ENCODE measurements at places on chromosomes 1 and 21.

DNA sequence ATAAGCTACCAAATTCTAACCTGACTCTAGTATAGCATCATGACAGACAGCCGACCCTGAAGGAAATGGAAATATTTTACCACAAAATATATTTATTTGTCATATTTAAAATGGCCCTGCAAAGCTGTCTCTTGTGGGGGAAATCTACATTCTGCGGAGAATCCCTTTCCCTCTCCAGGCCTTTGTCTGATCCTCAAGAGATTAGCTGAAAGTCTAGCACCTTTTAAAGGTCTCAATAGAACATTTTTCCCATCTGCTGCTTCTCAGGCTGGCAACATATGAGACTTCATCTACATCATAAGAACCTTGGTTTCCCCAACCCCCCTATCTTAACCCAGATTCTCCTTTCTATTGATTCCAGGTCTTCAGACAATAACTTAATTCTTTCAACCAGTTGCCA lies 1.7 kb upstream of the OR11L1 start:
- no peak for DNase-seq

- no peak for DNase-seq
Observed at GRCh38 chr1:181179279-181179986, 90.9 kb downstream of the IER5 start.

DNA sequence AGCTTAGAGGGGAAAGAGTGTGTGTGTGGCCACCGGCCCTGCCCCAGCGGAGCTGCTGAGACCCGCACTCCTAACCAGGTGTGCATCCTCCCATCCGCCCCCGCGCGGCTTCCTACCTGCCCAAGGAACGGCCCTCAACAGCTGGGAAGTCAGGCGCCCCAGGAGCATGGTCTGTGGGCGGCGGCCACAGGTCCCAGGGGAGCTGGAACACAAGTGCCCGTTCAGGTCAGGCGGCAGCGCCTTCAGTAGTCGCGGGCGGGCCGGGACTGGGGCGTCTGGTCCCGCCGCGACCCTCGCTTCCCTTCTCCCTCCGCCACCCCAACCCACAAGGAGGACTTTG lies 448 bp downstream of the AURKAIP1 start:
- peak; percentile 47 for DNase-seq

- no peak for DNase-seq
Observed at GRCh38 chr1:236720611-236721010, 34.3 kb downstream of the ACTN2 start.

DNA sequence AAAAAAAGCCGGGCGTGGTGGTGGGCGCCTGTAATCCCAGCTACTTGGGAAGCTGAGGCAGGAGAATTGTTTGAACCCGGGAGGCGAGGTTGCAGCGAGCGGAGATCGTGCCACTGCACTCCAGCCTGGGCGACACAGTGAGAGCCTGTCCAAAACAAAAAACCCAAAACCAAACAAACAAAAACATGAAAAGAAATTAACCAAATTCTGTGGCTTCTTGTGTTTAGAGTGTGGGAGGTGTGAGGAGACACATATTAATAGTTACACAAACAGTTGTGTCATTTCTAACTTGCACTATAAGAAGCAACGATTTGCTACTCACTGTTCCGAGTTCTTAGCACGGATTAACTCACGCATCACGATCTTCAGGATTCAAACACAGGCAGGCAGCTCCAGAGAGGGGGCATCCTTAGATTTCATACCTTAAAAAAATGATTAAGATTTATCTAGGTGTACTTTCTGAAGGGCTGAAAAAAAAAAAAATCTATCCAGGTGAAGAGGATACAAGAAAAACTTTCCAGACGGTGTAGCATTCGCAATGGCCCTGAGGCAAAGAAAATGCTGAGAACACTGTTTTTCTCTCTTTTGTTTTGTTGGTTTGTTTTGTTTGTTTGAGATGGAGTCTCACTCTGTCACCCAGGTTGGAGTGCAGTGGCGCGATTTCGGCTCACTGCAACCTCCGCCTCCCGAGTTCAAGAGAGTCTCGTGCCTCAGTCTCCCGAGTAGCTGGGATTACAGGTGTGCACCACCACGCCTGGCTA lies 713 bp upstream of the HMGCL start:
- no peak for DNase-seq

DNA sequence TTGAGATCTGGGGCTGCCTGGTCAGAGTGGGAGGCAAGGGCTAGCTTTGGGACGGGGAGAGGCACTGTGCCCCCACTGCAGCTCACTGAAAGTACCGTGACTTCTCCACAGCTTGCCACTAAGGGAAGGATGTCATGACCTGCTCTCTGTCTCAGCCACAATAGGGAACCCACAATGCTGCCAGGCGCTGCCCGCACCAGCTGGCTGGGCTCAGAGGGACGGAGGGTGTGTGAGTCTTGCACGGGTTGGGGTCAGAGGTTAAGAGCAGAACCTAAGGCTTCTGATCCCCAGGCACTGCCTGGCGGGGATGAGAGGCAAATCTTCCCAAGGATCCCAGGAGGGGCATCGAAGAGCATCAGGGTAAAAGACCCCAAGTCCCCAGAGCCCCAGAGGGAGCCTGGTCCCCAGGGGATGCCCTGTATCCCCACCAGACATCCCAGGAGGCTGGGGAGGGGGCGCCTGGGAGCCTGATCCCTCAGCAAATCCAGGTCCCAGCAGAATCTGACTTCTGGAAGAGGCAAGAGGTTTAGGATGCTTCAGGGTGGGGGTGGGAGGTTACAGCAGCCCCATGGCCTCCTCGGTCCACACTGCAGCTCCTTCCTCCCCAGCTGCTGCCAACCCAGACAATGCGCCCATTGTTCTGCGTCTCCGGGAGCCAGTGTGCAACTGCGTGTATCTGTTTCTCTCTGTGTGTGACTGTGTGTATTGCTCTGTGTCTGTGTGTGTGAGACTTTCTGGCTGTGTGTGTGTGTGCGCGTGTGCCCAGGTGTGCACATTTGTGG lies 2.0 kb upstream of the MARCKSL1 start:
- DNase-seq: peak; percentile 88

DNA sequence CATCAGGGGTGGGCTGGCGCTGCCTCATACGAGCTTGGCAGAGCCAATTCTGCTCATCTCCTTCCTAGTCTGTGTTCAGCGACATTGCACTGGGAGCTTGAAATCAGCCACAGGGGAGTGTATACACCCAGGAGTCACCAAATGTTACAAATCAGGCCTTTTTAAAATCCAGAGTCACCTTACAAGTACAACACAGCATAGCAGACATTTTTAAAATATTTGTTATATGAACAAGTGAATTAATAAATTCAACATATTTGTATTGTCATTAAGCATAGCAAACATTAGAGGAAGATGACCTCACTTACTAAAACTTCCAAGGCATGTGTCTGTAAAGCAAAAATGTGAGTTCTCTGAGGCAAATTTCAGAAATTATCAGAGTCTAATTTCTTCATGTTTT lies 210.0 kb downstream of the HLX start:
- DNase-seq: no peak

DNA sequence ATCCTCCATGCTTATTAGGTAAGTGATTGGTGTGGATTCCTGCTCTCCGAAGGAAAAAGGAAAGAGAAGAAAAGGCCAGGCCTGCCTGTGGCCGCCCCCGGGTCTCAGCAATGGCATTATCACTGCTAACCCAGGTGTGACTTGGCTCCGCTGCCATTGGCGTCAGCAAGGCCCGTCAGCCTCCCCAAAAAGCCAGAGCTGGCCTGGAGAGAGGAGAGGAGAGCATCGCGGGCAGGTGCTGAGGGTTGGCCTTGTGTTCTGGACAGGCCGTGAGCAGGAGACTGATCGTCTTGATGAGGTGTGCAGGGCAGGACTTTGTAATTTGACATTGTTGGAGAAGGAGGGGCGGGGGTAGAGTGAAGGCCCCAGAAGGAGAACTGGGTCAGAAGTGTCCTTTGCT lies 186.4 kb downstream of the CAMTA1 start:
- DNase-seq: no peak

- peak; percentile 31 for DNase-seq
Observed at GRCh38 chr1:62295921-62296491, 23.2 kb downstream of the KANK4 start.

- DNase-seq: no peak
Observed at GRCh38 chr1:21951226-21951870, 14.2 kb upstream of the HSPG2 start.

- peak; percentile 92 for DNase-seq
Observed at GRCh38 chr1:25232866-25233784, 823 bp upstream of the SYF2 start.

- DNase-seq: no peak
Observed at GRCh38 chr1:208225954-208226937, 17.9 kb downstream of the PLXNA2 start.

DNA sequence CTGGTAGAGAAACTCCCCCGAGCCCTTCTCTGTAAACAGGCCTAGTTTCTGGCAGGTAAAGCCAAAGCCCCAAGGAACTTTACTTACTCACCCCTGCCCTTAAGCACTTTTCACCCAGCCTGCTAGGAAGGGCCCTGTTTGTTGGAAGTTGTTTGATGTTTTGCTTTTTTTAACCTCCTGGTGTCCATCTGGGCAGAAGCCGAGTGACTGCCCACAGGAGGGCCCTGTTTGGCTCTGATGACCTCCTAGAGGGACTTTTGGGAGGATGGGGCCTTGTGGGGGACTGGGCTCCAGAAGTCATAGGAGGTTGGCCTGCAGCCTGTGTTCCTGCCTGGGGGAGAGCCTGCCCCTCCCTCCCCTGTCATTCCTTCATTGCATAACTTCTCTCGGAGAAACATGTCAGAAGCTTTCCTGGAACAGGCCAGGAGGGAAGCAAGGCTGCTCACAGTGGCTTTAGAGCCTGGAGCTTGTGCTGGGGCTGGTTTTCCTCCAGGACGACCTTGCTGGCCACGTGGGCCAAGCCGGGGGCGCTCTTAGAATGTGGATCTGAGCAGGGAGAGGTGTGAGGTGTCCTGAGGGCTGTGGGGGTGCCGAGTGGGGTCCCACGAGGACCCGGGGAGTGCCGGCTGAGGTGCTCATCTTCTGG lies 33.9 kb downstream of the COQ8A start:
- no peak for DNase-seq

DNA sequence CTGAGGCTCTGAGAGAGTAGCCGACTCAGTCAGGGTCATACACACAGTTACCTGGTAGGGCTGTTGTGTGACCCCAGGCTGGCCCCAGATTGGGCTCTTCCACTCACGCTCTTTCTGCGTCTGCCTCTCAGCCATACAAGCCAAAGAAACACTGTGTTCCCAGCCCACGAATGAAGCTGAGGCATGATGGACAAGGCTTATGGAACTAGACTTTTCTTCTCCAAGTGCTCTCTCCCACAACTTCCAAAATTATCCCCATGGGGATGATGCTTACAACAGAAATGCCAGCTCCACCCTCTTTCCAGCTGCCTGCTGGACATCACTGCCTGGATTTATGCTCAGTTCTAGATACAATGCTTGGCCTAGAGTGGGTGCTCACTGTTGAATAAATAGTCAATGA lies 102.8 kb upstream of the JUN start:
- DNase-seq: no peak

GRCh38 chr1:154148807-154149206 lies 6.1 kb downstream of the NUP210L start:
- DNase-seq: peak; percentile 18

GRCh38 chr1:6419804-6420453 lies at the start of gene HES2:
TSS of gene HES2 (minus strand) at chr1:6419919. CDS start at chr1:6419820, 99 bp downstream.
- no peak for DNase-seq

GRCh38 chr1:214917081-214917635 lies 165.4 kb upstream of the KCNK2 start:
- no peak for DNase-seq

GRCh38 chr1:8404460-8405370 lies 86.8 kb downstream of the SLC45A1 start:
- no peak for DNase-seq

- DNase-seq: peak; percentile 97
Observed at GRCh38 chr1:41739061-41739955, 179.4 kb downstream of the HIVEP3 start.

DNA sequence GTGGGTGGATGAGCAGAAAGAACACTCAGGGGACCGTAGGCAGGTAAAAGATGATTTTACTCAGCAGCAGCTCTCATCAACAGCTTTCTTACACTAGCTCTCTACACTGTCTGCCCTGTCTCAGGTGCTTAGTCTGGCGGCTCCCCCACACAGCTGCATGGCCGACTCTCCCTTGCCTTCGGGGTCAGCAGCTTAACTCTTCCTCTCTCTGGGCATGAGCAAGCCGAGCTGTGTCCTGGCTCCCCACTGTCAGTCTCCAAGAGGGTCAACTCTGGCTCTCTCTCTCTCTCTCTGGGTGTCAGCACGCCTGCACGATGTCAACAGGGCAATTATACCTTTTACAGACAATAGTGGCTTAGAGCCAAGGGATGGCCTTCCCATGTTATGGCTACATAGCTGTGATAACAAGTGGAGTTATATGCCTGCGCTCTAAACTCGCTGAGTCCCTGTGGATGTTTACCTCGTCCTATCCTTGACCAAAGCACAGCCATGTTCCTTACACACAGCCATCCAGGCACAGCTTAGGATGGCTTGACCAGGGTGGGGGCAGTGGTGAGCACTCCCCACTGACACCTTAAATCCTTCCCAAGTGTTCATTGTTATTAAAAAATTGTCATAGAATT lies 3.1 kb upstream of the BCL10 start:
- DNase-seq: no peak

DNA sequence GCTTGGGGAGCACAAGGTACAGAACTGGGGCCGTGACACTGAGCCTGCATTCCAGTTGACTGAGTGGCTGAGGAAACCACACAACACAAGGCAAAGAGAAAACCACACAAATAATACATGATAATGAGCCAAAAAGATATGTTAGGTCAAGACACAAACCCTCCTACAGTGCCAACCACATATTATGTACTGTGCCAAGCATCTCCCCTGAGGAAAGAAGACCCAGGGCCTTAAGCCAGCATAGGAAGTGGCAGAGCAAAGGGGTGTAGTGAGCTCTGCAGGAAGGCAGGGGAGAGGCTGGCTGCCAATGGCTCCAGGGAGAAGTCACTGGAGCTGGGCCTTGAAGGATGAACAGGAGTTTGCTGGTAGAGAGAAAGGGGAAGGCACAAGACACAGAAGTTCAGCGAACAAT lies 28.2 kb downstream of the CTNNBIP1 start:
- no peak for DNase-seq

DNA sequence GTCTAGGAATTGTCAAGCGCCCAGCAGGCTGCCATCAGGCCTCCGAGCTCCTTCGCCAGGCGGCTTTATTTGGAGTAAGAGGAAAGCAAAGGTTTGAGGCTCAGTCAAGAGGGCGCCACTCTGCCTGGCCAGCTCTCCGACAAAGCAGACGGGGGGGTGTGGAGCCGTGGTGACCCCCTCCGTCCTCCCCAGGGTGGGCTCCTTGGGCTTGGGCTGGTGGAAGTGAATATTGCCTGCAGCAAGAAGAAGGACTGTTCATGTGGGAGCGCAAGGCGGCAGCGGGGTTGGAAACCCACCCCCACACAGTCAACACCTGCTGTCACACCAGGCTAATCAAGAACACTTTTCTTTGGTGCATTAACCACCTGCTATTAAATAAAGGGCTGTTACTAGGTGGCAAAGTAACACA lies 14.6 kb downstream of the EPHX1 start:
- no peak for DNase-seq

- no peak for DNase-seq
Observed at GRCh38 chr1:8090241-8090702, 64.2 kb upstream of the ERRFI1 start.

- no peak for DNase-seq
Observed at GRCh38 chr1:14795589-14795988, 197.1 kb downstream of the KAZN start.

- DNase-seq: no peak
Observed at GRCh38 chr1:195337646-195338045, 1270.6 kb downstream of the KCNT2 start.

- DNase-seq: no peak
Observed at GRCh38 chr1:151293093-151293492, 11.0 kb downstream of the ZNF687 start.

GRCh38 chr21:23951251-23951650 lies 1656.0 kb downstream of the MRPL39 start:
- DNase-seq: no peak
